Gastroesophageal sphincter (tissue), 4 donors: ENCODE measurements at places on chromosomes 3 and 15.

DNA sequence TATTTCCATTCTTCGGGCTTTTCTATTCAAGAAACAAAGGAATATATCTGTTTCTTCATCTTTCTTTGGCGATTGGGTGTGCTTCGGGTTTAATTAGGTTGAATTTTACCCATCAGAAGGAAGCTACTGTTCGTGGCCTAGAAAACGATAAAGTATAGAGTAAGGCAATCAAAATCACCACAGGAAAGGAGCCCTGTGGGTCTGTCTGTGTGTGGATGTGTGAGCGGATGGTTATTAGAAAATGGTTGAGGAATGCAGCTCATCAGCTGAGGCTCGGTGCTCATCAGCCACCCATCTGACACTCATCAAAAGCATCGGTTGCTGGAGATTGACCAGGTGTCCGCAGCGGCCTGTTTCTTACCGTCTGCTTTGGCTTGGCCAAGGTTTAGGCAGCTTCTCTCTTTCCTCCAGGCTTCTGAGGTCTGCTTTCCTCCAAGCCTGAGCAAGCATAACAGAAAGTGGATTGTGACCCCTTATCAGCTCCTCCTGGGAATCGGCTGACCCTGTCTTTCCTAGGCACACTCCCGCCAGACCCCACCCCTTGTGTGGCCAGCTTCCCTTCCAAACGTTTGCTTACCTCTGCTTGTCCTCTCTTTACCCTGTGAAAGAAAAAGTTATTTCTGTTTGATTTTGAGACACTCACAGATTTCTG is 17.6 kb upstream of the ISLR start:
- H3K36me3 ChIP-seq: no peaks in the 10 kb centered on the region
- no peak for ATAC-seq
- H3K27ac ChIP-seq: no peak overlapping the region
- H3K4me3 ChIP-seq: no peak overlapping the region

DNA sequence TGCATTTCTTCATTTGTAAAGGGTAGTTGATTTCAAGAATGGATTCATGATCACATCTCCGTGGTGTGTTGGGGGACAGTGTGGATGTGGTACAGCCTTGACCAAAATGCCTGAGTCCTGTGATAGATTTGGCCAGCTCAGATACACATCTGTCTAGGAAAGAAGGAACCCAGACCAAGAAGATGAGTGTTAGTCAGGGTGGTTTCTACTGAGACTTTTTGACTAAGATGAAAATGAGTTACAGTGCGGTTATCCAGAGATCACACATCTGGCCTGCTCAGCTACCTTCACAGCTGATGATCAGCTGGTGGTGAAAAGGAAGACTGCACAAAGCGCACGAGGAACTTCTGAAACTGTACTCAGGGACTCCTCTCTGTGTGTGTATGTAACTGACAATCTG is 68.0 kb downstream of the FNDC3B start:
- no peaks in the 10 kb centered on the region for H3K27me3 ChIP-seq
- H3K4me1 ChIP-seq: peaks cover 65% of the 10 kb centered on the region
- H3K27ac ChIP-seq: peak overlapping the region; percentile 4
- no peak overlapping the region for H3K4me3 ChIP-seq

GRCh38 chr15:100849855-100850218 is 29.8 kb upstream of the ALDH1A3 start:
- peaks cover 24% of the 10 kb centered on the region for H3K27me3 ChIP-seq
- H3K27ac ChIP-seq: no peak overlapping the region
- peak overlapping the region; percentile 51 for H3K4me3 ChIP-seq
- no peak for ATAC-seq
- H3K36me3 ChIP-seq: no peaks in the 10 kb centered on the region

DNA sequence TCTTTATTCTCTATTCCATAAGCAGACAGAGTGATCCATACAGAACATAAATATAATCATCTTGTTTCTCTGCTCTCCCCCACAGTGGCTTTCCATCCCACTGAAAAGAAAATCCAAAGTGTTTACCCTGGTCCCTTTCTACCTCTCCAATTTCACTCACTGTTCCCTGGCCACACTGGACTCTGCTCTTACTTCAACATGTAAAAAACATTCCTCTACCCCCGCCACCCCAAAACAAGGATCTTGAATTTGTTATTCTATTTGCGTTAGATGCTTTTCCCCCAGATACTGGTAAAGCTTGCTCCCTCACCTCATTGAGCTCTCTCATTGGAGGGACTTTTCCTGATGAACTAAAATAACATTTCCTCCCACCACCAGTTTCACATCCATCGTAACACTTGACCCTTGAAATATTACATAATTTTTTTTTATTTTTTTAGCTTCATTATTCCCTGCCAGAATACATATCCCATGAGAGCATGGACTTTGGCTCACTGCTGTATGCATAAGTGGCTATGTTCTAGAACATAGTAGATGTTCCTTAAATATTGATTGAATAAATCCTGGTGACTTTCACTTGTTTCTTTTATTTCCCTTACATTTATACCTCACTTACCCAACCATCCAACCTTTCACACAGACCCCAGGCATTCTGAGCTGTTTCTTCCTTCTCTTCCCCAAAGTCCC is 162.7 kb upstream of the MEIS2 start:
- no peaks in the 10 kb centered on the region for H3K4me1 ChIP-seq
- ATAC-seq: no peak
- H3K4me3 ChIP-seq: no peak overlapping the region
- no peak overlapping the region for H3K27ac ChIP-seq

DNA sequence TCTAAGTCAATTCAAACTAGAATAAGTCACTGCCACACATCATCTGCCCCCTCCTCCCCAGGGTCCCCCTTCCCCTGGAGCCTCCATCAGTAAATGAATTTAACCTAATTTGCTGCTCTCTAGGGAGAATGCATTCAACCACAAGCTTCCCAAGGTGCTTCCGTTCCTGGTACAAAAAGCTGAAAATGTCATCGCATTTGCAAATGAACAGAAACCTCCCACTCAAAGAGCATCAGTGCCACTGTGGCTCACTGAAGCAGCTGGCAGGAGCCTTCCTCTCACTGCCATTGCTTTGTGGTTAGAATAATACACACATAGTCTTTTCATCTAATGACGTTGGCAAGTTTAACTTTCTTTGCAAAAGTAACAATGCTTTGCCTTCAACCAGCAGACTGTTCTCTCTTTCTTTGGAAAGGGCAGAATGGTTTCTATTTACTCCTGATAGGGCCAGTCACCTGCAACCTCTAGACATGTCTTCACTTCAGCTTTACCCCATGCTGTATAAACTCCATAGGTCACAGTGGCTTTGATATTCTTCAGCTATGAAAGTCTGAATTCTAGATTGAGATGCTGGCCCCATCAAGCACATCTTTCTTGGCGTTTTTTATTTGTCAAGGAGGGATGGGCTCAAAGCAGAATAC is 238.1 kb downstream of the CPNE4 start:
- no peak overlapping the region for H3K4me3 ChIP-seq
- H3K27me3 ChIP-seq: peaks cover 22% of the 10 kb centered on the region
- no peaks in the 10 kb centered on the region for H3K36me3 ChIP-seq
- no peak overlapping the region for H3K27ac ChIP-seq

GRCh38 chr3:114902691-114903101 is 244.4 kb downstream of the ZBTB20 start:
- ATAC-seq: no peak
- H3K4me1 ChIP-seq: peaks cover 12% of the 10 kb centered on the region
- peak overlapping the region; percentile 52 for H3K27ac ChIP-seq
- no peaks in the 10 kb centered on the region for H3K27me3 ChIP-seq
- H3K4me3 ChIP-seq: no peak overlapping the region

DNA sequence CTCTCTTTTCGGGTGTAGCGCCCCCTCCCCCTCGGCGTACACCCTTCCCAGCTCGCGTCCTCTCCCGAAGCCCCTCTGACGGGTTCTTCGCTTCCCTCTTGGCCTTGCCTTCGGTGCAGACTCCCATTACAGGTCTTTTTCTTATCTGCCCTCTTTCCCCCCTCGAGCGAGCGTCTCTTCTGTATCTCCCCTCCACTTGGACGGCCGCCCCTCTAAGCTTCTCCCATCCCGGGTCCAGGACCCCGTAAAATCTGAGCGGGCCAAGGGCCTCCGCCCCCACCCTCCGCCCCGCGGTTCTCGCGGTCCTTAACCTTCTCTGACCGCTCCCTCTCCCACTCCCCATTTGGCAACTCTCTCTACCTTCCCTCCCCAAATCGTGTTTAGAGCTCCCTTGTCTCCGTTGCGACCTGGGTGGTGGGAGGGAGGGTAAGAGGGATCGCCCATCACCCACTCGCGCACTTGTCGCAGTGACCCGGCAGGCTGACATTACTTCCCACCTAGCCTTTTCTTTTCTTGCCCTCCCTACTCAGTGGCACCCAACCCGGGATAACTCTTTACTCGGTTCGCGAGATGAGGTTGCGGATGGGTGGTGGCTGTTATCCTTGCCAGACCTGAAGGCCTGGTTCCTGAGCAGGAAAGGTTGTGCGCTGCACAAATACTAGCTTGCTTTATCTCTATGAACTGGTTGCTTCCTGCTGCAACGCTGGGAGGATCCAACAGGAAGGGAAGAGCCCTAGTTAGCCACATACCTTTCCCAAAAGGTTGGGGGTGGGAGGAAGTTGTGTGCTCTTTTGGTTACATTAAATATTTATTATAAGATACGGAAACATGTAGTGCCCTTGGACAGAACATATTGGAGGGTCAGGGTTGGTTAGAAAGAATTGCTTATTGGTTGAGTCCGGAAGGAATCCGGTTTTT is 922 bp downstream of the RAB11A start:
- H3K4me3 ChIP-seq: peak overlapping the region; percentile 73
- peak overlapping the region; percentile 96 for H3K27ac ChIP-seq
- H3K27me3 ChIP-seq: no peaks in the 10 kb centered on the region
- H3K4me1 ChIP-seq: no peaks in the 10 kb centered on the region
- peak; percentile 17 for ATAC-seq

GRCh38 chr3:33061782-33062181 is 35.2 kb downstream of the GLB1 start:
- no peak overlapping the region for H3K27ac ChIP-seq
- no peaks in the 10 kb centered on the region for H3K27me3 ChIP-seq
- H3K4me3 ChIP-seq: no peak overlapping the region
- no peak for ATAC-seq

DNA sequence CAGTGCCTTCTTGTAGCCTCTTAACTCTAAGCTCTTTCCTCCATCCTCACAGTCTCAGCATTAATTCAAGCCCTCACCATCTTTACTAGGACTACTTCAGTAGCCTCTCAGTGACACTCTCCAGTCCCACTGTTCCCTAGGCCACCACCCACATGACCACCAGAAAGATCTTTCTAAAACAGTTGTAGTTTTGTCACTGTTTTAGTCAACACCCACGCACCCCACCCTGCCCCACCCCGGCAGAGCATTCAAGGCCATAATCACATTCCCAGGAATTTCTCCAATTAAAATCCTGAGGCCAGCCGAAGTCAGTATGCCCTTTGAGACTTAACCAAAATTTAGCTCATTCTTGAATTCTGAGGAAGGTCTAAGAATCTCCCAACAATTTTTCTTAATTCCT is 31.2 kb upstream of the PSMD6 start:
- H3K4me1 ChIP-seq: no peaks in the 10 kb centered on the region
- no peak overlapping the region for H3K4me3 ChIP-seq
- no peak overlapping the region for H3K27ac ChIP-seq
- no peaks in the 10 kb centered on the region for H3K27me3 ChIP-seq
- no peaks in the 10 kb centered on the region for H3K36me3 ChIP-seq
- ATAC-seq: no peak

GRCh38 chr15:59299929-59300617 is 72.6 kb downstream of the MYO1E start:
- H3K27me3 ChIP-seq: no peaks in the 10 kb centered on the region
- no peaks in the 10 kb centered on the region for H3K36me3 ChIP-seq

DNA sequence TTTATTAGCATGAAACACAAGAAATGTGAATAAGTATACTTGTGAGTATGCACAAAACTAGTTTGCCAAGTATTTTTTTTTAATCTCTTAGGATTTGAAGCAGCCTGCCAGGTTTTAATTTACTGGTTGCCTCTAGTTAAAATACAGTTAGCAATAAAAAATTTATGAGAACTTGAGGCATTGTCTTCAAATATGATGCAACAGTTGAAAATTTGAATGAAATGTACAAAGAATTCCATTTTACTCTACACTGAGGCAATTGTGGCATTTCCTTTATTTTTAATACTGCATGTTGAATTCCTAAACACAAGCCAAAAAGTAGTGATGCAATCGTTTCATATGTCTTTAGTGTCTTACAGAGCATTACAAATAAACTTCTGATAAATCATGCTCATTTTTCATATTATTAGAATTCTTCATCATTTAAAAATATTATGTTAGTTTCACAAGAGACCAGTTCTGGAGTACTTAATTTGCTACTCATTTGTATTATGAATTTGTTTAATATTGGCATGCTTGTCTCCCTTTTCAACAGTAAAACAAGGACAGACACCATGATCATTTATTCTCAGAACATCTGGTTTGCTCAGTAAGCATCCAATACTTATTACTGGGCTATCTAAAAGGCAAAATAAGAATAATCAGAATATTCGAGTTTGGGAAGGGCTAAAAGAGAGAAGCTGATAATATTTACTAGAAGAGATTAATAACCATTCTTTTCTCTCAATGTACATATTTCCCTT is 124.8 kb upstream of the PTX3 start:
- H3K4me3 ChIP-seq: no peak overlapping the region
- H3K27me3 ChIP-seq: no peaks in the 10 kb centered on the region
- peak; percentile 84 for ATAC-seq
- no peak overlapping the region for H3K27ac ChIP-seq
- no peaks in the 10 kb centered on the region for H3K36me3 ChIP-seq
- no peaks in the 10 kb centered on the region for H3K4me1 ChIP-seq

GRCh38 chr3:12396471-12396870 is 87.8 kb upstream of the TSEN2 start:
- no peak overlapping the region for H3K4me3 ChIP-seq
- ATAC-seq: no peak
- no peak overlapping the region for H3K27ac ChIP-seq
- H3K27me3 ChIP-seq: peaks cover 9% of the 10 kb centered on the region
- H3K36me3 ChIP-seq: no peaks in the 10 kb centered on the region

DNA sequence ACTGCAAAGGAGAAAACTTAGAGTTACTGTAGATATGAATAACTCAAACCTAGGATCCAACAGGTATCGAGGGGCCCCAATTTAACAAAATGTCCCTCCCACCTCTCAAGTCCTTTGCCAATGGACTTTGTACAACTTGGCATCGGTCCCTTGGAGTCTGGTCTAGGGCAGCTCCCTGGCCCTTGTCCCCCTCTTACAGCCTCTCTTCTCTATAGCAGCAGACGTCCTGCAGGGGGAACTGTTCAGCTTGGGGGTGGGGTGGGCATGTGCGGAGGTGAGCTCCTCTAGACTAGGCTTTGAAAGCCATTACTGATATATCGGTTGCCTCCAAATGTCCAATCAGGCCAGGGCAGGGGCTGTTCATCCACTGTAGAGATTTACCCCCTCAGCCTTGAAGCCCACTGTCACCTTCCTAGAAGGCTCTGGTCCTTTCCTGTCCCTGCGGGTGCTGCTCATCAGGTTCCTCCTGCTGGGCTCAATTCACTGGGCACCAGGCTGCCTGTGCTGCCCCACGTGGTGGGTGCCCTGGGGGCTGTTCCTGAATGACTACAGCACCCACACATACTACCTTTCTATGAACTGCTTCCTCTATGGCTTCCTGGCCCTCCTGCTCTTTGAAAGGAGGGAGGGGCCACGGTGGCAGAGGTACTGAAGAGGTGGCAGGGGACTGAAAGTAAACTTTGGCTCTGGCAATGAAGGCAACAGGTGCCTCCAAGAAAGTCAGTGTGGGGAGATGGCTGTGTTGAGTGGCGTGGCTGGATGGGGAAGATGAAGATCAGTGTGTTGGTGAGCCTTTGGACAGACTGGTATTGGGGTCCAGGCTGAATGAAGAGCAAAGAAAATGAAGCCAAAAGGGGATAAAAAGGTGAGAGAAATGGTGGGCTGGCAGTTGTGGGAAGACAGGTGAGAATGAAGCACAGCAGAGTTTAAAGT is 78.8 kb upstream of the MEX3B start:
- no peak for ATAC-seq
- no peaks in the 10 kb centered on the region for H3K4me1 ChIP-seq
- H3K27ac ChIP-seq: no peak overlapping the region
- H3K27me3 ChIP-seq: no peaks in the 10 kb centered on the region
- H3K4me3 ChIP-seq: no peak overlapping the region
